Stimulated activated CD4-positive, alpha-beta T cell treated with anti-CD3 and anti-CD28 coated beads, Interleukin-1b, Interleukin-23, amount 100 ng/mL, for 4 hours (primary cell): ENCODE measurements at places on chromosomes 1 and 21.

DNA sequence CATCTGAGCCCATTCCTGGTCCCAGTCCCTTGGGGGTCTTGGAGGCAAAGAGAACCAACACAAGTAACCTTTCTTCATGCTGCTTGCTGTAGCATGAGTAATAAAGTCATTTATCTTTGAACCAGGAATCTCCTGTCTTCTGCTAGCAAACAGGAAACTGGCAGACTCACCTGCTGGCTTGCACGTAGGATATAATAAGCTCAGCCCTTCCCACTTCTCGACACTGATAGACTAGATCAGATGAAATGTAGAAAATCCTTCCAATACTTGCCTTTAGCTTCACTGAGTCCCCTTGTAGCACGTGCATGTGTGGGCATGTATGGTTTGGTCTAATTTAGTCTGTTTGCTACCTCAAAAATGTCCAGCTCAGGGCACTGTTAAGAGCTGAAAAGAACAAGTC is 6.5 kb upstream of the TFF2 start:
- DNase-seq, result no peak

- DNase-seq, result no peak
These were observed 187.1 kb downstream of the CDC42BPA start for GRCh38 chr1:227131193-227131592.

DNA sequence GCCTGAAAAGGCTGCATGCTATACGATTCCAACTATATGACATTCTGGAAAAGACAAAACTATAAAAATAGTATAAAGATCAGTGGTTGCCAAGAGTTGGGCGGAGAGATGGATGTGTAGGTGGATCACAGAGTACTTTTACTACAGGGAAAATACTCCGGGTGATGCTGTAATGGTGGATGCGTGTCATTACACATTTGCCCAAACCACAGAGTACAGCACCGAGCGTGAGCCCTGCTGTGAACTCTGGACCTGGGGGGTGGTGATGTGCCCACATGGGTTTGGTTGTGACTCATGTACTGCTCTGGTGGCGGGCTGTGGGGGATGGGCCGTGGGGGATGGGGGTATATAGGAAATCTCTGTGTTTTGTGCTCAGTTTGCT is 162.7 kb upstream of the COL6A1 start:
- peak; percentile 76 for DNase-seq

GRCh38 chr1:156727926-156728598 is at the start of gene METTL25B:
TSS of gene METTL25B (plus strand) at chr1:156728469. CDS start at chr1:156729105, 636 bp downstream.
- DNase-seq, result no peak
